NCI-H2081 (cell line): ENCODE measurements at places on chromosomes 16 and 17.

- DNase-seq: no peak
Measured at GRCh38 chr17:75565066-75565465, 22.5 kb upstream of the MYO15B start.

DNA sequence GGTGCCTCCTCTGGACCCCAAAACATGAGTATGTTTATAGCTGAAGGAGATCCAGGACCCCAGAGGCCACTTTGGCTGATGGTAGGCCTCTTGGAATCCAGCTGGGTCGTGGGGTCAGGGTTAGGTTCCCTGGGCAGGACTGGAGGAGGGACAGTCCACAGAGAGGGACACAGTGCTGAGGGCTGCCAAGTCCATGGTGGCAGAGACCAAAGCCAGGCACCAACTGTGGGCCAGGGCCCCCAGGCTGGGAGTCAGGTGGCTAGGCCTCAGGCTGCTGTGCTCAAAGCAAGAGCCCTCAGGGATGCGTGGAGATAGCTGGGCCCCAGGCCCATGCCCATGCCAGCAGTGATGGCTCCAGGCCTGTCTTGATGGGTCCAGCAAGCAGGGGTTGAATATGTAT, 44.1 kb downstream of the RAB11FIP4 start:
- DNase-seq: no peak

DNA sequence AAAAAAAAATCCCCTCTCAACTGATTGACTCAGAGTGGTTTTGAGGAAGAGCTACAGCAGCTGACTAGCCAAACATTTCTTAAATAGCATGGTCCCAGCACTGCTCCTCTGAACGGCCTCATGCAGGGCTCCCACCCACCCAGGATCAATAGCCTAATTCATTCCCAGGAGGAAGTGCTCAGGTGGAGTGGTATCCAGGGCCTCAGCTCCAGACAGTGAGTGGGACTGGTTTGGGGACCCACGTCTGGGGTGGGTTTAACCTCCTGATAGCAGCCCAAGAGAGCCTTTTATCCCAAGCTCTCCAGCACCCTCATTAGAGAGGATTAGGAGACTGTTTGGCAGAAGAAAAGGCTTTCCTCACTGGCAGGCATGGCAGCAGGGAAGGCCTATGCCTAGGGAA, 68.5 kb upstream of the CDH5 start:
- no peak for DNase-seq

DNA sequence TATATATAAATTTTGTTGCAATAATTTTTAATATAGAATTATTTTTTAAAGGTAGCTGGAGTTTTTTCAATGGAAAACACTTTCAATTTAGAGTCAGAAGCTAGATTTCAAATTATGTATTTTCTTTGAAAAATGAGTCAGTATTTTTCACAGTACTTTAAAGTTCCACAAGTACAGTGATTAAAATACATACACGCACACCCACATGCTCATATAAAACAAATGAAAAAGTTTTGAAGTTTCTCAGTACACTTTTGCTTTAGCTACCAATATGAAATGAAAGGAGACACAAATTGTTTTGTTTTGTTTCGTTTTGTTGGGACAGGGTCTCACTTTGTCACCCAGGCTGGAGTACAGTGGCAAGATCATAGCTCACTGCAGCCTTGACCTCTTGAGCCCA, 98.6 kb downstream of the CYB561 start:
- DNase-seq: no peak

- DNase-seq: peak; percentile 10
Measured at GRCh38 chr16:66549284-66550131, at the start of gene TK2. TK2 (minus strand) TSS chr16:66550122; CDS start chr16:66550061, 61 bp downstream.

GRCh38 chr16:58937661-58938060, 203.5 kb upstream of the GOT2 start:
- no peak for DNase-seq

DNA sequence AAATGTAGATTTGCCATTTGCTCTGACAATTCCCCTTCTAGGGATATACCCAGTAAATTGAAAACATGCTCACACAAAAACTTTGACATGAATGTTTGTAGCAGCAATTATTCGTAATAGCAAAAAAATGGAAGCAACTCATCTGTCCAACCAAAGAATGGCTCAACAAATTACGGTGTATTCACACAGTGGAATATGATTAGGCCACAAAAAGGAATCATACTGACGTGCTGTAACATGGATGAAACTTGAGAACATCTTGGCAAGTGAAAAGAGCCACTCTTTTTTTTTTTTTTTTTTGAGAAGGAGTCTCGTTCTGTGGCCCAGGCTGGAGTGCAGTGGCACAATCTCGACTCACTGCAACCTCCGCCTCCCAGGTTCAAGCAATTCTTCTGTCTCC, 24.1 kb upstream of the SPNS3 start:
- no peak for DNase-seq

GRCh38 chr17:43720311-43721060, 38.1 kb downstream of the SOST start:
- DNase-seq: peak; percentile 44

- no peak for DNase-seq
Measured at GRCh38 chr16:86471896-86472295, 38.4 kb upstream of the FOXF1 start.

DNA sequence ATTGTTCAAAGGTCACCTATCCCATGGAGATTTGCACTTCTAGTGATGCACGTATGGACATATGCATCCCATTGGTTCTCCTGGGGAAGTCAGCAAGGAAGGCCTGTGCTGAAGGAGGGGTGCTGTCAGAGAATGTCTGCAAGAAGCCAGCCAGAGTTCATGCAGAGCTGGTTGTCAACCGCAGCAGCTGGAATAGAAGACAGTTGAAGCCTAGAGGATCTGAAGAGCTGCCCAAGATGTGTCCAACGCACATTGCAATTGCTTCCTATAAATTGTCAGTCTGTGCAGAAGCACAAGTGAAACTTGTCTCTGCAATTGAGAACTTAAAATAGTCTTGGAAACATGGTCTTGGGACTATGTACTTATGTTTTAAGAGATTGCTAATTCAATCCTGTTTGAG, 82.1 kb upstream of the CNTNAP4 start:
- no peak for DNase-seq

GRCh38 chr17:6695565-6695964, 17.6 kb downstream of the SLC13A5 start:
- DNase-seq: no peak

- DNase-seq: no peak
Measured at GRCh38 chr17:20097330-20097729, 88.2 kb downstream of the SPECC1 start.

- DNase-seq: no peak
Measured at GRCh38 chr16:8964462-8964861, 756 bp upstream of the USP7 start.

GRCh38 chr17:17722081-17722905, 41.0 kb downstream of the RAI1 start:
- DNase-seq: no peak

DNA sequence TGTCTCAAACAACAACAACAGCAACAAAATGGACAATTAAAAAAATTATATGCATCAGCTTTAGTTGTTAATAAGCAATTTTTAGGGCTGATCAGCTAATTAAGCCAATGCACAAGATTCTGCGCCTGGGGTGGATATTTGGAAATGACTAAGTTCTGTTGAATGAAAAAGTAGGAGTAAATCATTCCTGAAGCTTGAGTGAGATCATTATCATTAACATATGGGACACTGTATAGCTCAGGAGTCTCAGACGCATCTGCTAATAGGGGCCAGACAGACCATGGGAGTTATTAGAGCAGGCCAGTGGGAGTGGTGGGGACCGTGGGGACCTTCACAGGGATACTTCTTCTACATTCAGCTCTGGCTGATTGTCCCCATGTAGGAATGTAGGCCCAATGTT, 22.8 kb downstream of the IRX5 start:
- no peak for DNase-seq

DNA sequence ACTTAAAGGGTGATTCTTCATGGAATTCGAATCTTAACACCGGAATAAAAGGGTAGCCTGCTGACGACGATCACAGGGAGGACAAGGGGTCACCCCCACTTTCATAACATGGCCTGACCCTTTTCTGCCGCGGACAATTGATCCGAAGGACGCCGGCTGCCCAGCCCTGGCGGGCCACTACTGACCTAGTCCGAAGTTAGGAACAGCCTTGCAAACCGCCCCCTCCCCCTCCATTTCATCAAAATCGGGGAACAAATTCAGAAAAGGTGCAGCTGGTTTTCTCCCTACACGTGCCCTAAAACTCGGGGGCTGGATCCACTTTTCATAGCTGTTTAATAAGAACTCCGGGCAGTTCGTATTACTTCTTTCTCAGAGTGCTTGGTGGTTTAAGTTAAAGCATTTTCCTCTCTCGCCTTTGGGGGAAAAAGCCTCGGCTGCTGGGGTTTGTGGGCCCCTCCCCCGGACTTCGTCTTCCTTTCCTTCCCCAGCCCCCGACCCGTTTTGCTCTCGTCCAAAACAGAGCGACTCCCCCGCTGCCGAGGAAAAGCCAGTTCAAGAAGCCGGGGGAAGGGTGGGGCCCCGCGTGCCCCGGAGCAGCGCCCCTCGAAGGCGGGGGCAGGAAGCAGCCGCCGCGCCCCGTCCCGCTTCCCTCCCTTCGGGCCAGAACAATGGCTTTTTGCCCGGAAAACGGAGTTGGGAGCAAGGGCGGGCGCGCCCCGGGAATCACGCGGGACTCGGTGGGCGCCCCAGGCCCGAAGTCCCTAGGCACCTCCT, 641 bp upstream of the CBX2 start:
- peak; percentile 84 for DNase-seq

- no peak for DNase-seq
Measured at GRCh38 chr17:40440166-40440565, 3.1 kb upstream of the IGFBP4 start.

GRCh38 chr17:78817123-78817522, 23.5 kb downstream of the USP36 start:
- DNase-seq: no peak

GRCh38 chr17:10370016-10370608, 2.7 kb downstream of the MYH13 start:
- no peak for DNase-seq

DNA sequence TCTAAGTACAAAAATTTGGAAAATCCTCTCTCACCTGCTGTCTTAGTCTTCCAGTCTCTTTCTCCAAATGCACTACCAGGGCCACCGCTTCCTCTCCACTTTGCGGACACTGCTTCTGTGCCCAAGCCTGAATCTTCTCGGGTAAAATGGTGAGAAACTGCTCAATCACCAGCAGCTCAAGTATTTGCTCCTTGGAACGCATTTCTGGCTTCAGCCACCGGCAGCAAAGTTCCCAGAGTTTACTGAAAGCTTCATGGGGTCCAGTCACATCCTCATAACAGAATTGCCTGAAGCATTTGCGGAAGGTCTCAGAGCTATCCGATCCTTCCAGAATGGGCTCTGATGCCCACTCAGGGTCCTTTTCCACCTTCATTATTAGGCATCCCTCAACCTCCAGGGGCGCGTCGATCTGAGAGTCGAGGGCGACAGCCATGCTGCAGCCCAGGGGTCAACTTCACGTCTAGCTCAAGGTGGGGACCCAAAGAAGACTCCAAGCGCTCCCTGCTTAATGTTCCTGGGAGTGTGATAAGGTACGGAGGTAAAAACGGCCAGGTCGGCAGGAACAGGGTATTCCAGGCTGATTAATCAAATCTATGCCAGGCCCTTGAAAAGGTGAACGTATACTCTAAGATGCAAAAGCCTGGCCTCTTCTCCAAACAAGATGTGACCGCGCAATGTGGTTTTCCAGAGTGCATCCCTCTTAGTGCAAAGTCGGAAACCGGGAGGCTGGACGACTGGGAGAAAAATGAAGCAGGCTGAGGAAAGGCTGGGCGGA, 763 bp downstream of the ZKSCAN2 start:
- peak; percentile 15 for DNase-seq

DNA sequence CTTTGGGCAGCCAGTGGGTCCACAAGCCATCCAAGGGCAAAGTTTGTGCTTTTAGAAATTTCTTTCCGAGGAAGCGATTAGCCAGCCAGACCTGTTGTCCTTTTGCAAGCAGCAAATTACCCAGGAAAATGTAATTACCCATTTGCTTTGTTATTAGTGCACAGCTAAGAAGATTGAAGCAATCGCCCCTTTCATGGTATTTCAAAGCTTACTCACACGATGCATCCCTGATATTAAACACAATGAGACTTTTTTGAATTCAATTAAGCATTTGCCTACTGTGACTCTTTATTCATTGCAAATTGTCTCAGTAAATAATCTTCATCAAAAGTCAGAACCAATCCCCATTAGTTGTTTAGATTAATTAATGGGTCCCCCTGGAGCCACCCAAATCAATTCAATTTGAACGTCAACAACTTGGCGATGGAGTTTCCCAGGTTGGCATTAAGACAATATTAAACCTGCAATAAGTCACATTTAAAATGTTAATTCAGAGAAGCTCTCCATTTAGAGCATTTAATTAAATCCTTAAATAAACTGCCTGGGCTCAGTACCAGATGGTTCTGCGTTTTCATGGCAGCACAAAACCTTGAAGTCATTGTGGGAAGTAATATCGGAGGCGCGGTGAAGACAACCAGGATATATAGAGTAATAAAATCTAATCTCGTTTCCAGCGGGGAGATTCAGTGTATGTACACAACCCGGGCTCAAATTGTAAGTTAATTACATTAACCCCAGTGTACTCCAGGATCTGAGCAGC, 366.2 kb upstream of the TNRC6C start:
- DNase-seq: peak; percentile 52

- DNase-seq: no peak
Measured at GRCh38 chr17:29066606-29067005, 23.7 kb downstream of the PIPOX start.
